ENCODE measurements at places on chromosomes 7 and 10.

DNA sequence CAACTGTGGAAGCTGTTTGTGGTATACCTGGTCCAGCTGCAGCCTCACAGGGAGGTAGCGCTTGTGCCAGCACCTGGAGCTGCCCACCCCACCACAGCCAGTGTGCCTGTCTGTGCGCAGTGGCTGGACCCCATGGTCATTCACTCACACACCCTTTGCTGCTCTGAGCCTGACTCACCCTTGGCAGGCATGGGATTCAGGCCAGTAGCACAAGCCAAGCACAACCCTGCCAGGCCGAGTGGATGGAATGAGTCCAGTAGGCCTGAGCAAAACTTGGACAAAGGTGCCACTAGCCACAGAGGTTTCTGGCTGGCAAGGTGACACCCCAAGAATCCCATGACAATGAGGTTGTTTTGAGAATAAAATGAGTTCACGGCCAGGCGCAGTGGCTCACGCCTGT, 19.0 kb downstream of the RBM48 start:
- no peak for DNase-seq

- DNase-seq = no peak
Observed at GRCh38 chr7:111138586-111138985, 47.7 kb downstream of the LRRN3 start.

GRCh38 chr7:135859538-135859937, 110.9 kb upstream of the FAM180A start:
- DNase-seq = no peak

DNA sequence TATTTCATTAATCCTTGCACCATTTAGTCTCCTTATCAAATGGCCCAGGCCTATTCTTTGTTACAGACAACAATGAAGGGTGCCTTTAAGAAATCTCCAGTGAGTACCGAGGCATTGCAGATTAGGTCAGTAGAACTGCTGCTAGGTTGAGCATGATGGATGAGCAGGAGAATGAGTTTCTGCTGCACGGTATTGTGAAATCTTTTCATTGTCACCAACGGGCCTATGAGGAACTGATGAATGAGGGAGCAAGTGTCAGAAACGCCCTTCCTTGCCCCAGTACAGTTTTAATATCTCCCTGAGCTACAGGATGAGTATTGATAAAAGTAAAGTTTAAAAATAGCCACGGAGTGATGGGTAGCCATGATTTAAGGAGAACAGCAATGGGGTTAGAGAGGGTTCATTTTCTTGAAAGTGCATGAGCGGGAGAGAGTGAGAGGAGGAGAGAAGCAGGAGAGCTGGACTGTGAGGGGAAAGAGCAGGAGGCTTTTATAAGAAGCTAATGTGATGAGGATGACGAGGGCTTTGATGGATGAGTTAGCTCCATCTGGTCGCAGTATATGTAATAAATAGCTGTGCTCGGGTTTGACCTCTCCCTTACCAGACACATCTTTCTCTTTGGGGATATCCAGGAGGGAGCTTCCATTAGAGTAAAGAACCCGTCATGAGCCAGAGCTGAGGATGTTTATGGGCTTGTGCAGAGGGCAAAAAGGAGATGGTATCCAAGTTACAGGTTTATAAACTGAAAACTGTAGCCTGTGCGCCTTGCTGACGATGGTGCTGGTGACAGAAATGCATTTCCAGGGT, 526.1 kb downstream of the LRMDA start:
- DNase-seq = no peak

- DNase-seq = no peak
Observed at GRCh38 chr10:11377267-11377666, 234.2 kb downstream of the USP6NL start.

- DNase-seq = no peak
Observed at GRCh38 chr10:11320809-11321520, 290.5 kb downstream of the USP6NL start.

GRCh38 chr10:71473671-71474599, 77.2 kb downstream of the CDH23 start:
- no peak for DNase-seq

DNA sequence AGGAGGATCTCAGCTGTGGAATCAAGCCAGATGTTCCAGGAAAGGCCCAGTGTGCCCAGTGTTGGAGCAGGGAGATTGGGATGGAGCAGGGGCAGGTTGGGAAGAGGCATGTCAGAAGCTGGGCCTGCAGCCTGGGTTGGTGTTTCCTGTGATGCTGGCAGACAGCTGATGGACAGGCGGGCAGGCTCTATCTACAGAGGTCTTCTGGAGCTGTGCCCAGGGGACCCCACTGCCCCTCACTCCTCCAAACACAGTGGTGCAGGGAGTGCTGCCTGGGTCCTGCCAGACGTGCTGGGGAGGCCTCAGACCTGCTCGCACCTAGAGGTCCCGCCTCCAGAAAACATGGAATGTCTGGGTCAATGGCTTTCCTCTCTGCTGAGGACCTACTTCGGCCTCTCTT, 182.9 kb upstream of the TCERG1L start:
- no peak for DNase-seq

DNA sequence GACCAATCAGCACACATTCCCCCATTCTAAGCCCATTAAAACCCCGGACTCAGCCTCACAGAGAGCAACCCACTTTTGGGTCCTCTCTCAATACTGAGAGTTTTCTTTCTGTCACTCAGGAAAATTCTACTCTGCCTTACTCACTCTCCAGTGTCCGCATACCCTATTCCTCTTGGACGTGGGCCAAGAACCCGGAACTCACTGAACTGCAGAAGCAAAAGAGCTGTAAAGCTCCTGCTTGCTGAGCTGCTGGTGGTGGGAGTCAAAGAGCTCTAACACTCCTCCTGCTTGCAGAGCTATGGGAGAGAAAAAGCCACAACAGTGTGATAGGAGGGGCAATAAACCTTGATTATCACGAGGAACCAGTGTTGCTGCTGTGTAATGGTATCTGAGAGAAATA, 386.9 kb downstream of the POM121L12 start:
- DNase-seq = no peak

DNA sequence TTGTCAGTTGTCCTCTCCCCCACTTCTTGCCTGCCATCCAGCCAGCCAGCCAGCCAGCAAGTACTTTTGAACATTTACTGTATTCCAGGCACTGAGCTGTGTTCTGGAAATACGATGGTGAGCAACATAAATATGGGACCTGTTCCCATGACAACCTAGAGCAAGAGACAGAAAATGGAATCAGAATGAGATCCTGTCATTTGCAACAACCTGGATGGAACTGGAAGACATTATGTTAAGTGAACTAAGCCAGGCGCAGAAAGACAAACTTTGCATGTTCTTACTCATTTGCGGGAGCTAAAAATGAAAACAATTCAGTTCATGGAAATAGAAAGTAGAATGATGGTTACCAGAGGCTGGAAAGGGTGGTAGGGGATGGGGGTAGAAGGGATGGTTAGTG, 140.7 kb downstream of the ICA1 start:
- DNase-seq = no peak

- DNase-seq = peak; percentile 89
Observed at GRCh38 chr7:41705109-41705901, 2.4 kb upstream of the INHBA start.

DNA sequence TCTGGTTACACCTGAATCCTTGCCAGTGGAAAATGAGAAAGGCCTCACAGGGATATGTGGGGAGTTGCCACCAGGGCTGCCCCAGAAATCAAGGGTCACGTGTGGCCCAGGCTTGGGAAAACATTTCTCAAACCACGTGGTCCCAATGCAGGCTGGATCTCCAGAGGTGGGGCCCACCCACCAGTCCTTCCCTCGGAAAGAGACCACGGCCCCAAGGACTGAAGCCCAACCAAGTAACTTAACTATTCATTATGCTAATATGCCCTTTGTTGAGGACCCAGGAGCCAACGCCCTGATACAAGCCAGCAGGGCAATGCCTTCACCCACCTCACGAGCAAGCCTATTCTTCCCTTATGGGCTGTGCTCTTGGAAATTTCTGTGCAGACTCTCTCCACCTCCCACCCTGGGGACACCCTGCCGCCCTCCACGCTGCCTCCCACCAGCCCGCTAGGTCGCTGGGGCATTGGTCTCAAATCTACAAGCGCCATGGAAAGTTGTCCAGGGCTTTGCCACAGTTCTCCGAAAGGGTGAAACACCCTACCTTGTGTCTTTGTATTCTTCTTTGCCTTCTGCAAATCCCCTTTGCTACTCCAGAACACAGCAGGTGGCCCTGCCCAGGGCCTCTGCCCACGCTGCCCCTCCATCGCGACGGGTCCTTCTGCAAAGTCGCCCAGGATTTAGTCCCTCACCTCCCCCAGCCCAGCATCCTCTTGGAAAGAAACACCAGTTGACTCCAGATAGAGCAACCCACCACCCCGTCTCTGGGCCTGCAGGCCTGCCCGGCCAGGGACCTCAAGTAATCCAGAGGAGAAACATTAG, 8.8 kb downstream of the TNS3 start:
- DNase-seq = no peak

GRCh38 chr10:36468620-36469019, 656.8 kb upstream of the ANKRD30A start:
- DNase-seq = no peak

DNA sequence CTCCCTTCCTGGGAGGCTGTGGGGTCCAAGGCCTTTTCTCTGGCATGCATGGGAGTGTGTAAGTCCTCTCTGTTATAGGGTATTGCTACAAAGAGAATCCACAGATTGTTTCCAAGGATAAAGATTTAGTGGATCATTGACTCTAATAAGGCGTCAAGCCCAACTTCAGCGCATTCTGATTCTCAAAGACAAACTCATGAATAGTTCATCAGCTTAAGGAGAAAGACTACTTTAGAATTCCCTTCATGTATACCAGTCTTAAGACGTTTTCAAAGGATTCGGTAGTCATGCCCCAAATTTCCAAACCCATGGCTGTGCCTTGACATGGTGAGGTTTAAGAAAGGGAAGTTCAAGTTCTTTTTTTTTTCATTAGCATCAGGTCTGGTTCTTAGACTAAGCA, 46.6 kb upstream of the ABLIM1 start:
- DNase-seq = no peak

GRCh38 chr7:132400561-132401142, 175.6 kb downstream of the PLXNA4 start:
- DNase-seq = no peak

DNA sequence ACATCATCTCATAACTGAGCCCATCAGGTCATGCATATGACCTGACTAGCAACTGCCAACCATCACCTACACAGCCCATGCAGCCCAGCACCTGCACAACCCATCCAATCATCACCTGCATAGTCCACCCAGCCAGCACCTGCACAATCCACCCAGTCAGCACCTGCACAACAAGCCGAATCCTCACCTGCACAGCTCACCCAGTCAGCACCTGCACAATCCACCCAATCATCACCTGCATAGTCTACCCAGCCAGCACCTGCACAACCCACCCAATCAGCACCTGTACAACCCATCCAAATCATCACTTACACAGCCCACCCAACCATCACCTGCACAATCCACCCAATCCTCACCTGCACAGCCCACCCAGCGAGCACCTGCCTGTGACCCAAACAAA, 33.4 kb upstream of the WDFY4 start:
- no peak for DNase-seq

GRCh38 chr10:117664288-117664687, 121.7 kb downstream of the EMX2 start:
- DNase-seq = no peak

DNA sequence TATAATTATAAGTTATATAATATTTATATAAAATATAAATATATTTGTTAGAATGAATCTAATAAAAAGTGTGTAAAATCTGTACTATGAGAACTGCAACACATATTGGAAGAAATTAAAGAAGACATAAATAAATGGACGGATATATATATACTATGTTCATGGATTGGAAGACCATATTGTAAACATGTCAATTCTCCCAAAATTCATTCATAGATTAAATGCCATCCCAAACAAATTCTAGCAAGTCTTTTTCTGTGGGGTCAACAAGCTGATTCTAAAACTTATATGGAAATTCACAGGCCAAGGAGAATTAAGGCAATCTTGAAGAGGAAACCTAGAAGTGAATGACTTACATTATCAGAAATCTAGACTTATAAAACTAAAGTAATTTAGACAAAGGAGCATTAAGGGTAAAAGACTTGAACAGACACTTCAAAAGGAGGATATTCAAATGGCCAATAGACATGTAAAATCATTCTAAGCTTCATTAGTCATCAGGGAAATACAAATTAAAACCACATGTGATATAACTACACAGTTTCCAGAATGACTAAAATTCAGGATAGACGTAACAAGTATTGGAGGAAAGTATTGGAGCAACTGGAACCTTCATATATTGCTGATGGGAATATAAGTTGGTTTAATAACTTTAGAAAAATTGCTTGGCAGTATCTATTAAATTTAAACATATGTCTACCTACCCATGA, 225.9 kb downstream of the EMX2 start:
- DNase-seq = no peak

DNA sequence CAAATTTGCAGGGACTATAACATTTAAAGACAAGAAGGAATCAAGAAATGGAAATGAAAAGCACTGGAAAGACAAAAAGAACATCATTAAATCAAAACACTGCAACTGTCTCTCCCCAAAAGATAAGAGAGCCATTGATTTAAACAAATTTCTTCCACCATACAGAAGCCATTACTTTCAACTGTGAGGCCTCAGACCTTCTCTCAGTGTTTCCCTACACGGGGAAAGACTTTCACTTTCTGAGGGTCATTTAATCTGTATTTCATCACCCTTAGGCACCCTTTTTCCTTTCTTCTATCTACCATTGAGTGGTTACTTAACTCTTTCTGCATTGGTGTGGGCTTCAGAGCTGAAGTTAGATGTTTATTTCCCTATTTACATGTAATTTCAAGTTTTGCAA, 47.5 kb downstream of the CCDC172 start:
- no peak for DNase-seq

DNA sequence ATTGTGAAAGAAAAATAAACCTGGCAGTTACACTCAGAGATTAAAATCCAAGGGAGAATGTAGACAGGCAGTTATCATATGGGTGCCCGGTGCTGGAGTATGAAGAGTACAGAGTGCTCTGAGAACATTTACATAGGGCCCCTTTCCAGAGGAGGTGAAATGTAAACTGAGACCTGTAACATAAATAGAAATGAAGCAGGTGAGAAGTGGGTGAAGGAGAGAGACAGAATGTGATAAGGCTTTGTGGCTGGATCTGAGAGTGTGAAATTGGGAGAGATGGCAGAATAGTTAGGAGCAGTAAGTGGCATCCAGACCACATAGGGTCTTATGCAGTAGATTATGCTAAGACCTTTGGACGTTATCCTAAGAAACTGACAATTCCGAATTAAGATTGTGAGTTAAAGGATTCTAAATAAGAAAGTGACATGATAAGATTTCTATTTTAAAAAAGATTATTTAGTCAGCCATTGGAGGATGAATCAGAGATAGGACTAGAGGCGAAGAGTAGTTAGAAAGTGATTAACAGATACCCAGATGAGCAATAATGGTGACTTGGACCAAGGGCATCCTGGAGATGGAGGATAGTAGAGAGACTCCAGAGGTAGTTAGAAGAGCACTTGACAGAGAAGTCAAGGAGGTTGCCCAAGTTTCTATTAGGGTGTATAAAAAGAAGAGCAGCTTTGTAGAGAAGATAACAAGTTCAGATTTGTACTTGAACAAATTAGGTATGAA, 36.7 kb downstream of the DNAH11 start:
- no peak for DNase-seq

- DNase-seq = no peak
Observed at GRCh38 chr10:29736366-29737073, 101.7 kb upstream of the SVIL start.

All from COLO829 (cell line).